NCI-H226 (cell line): ENCODE measurements at places on chromosomes 7 and 10.
A peak's percentile ranks its signal among the peaks of the same experiment; 100 is the strongest.

- peak; percentile 73 for DNase-seq
Observed at GRCh38 chr10:119896061-119896655, 3.6 kb downstream of the SEC23IP start.

DNA sequence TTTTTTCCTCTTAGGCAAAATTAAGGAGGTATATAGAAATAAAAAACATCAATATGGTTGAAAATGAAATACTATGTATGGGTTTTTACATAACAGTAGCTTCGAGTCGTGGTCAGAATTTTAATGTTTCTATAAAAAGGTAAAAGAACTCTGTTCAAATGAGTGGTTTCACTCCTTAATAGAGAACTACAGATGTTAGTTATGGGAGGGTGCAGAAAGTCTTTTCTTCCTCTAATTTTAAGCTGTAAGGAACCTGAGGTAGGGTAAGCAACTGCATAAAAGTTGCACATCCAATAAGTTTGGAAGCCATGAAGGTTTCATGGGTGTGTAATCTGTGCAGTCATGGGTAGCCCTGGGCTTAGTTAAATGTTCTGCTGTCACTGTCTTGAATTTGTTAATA is 141.3 kb downstream of the SUGCT start:
- no peak for DNase-seq

DNA sequence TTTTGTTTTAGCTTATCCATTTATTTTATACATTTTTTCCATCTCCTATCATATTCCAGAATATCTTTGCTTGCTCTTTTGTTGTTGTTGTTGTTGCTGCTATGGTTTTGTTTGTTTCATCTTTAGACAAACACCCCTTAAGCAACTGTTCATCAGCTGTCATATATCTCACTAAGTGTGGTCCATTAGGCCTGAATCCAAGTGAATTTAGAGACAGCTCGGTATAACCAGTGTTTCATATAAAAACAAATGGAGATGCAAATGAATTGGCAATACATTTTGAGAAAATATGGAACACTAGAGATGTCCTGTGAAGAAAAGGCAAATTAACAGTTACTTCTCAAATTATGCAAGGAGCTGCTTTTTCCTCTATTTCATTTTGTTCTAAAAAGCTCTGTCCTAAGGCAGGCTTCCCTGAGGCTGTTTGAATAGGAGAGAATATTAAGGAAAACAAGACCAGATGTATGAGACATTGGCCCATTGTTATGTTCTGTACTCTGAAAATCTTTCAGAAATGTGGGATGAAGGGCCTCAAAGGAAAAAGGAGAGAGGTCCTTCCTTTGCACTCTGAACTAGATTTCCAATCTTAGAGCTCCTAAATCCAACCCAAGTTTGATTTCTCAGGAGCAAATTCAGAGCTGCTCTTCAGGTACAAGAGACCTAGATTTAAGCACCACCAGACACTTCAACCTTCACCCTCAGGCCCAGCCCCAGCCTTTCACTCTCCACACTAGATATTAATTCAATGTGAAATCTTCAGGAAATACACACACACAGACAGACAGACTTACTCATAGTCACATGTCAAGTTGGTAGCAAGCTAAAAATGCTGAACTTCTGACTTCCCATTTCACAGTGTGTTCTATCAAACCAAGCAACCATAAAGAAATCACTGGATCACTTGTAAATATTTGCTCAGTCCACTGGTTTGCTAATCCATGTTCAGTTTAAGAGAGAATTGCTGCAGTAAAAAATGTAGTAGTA is 5.4 kb downstream of the TFEC start:
- peak; percentile 18 for DNase-seq

GRCh38 chr10:35289198-35289597 is 47.1 kb upstream of the CCNY start:
- DNase-seq: no peak

DNA sequence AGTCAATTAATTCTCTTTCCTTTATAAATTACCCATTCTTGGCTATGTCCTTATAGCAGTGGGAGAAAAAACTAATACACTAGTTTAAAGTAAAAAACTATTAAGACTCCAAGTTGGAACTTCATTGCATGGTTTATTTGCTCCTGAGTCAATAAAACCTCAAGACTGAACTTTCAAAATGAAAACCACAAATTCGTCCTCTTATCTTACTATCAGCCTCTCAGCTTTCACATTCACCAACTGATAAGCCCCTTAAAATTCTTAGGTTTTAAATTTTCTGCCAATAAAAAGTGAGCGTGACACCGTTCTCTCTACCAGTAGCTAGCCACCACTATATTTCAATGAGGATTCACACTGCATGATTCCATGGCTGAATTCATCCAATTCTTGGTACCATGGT is 346.4 kb upstream of the NPSR1 start:
- peak; percentile 16 for DNase-seq

DNA sequence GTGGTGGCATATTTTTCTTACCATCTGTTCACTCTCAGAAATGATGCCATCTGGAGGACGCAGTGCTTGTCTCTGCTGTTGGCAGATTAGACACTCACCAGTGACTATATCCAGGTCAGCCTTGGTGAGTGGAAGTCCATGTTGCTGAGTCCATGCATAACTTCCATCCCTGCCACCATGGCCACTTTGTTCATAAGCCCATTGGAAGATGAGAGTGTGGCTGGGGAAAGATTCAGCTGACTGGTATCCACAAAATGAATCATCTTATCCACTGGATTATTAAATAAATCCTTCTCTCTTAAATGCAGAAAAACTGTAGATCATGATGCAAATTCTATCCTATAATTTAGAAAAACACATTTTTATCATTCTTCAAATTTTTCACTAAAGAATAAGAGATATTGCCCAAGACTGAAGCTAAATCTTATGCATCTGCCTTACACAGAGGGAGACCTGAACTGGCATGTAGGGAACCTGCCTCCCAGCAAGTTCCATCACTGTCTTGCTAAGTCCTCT is 726.9 kb downstream of the TNS3 start:
- peak; percentile 6 for DNase-seq

GRCh38 chr7:55556031-55556430 is 16.3 kb downstream of the VOPP1 start:
- DNase-seq: no peak

GRCh38 chr10:55858730-55859129 is 502.3 kb downstream of the ZWINT start:
- DNase-seq: no peak

DNA sequence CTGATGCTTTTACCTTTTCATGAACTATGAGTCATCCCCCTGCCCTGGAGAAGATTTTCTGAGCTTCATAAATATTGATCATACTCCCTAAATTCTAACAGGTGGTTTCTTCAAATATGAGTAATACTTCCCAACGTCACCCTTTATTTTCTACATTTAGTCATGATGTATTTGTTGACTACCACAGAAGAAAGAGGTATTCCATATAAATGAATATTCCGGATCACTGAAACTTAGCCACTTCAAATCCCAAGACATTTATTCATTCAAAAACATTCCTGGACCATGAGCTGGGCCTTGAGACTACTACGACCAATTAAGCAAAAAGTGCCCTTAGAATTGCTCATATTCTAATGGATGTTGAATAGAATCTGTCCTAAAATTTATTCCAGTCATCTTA is 395.8 kb upstream of the NPVF start:
- DNase-seq: no peak

- no peak for DNase-seq
Observed at GRCh38 chr10:128130051-128130450, 3.8 kb upstream of the MKI67 start.

DNA sequence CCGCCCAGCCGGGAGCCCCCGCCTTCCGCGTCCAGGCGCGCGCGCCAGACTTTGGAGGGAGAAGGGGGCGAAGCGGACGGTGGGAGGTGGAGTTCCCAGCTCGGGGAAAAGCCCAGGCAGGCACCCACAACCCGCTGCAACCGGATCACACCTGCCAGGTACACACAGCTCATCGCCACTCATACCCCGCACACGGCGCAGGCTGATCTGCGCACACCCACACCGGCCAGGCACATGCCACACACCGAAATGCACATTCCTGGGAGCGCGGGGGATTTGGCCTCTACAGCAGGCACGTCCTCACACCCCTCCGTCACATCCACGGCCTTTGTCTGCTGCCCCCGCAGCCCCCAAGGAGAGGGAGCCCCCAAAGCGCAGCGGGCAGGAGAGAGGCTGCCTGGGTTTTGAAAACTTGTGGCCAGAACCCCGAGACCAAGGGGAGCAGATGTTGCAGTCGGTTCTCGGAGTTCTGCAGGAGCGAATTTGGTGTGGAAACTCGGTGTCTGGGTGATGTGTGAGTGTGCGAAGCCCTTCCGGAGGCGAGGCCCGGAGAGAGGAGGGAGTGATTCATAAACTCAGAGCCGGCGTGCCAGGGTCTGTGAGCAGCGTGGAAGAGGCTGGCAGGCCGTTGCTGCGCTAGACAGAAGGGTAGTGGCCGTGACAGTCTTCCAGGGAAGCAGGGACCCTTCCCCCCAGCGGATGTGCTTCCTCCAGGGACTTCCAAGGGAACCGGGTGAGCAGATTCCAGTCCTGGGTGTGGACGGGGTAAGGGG is 734 bp downstream of the CHST3 start:
- peak; percentile 66 for DNase-seq

GRCh38 chr10:132056663-132057062 is 9.1 kb upstream of the JAKMIP3 start:
- no peak for DNase-seq

DNA sequence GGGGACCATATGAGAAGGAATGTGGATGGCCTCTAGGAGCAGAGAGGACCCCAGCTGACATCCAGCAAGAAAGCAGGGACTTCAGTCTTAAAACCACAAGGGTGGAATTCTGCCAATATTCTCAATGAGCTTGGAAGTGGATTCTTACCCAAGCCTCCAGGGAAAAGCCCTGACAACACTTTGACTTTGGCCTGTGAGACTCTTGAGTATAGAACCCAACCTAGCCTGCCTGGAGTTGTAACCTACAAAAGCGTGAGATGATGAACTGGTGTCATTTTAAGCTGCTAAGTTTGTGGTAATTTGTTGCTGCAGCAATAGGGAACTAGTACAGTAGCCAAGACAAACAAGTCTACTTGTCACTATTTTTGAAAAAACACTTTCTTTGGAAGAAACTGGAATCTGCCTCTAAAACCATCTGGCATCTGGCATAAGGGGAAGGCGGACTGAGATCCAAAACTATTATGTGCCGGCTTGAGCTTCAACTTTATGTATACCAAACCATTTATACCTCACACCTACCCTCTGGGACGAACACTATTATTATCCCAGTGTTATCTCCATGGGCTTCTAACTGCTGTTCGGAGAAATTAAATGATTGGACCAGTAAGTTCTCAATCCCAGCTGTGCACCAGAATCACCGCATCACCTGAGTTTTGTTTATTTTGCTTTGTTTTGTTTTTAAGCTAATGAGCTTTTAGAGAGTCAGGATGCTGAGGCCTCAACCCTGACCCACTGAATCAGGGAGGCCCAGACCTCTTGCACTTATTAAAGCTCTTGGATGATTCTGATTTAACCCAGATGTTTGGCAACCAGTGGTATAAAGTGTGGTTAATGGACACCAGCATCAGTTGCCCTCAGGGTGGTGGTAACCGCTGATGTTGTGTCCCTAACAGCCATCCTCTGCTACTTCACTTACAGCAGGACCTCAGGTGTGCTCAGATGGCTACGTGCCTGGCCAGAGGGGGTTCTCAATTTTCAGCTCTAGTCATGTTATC is 83.0 kb downstream of the C1GALT1 start:
- peak; percentile 21 for DNase-seq

DNA sequence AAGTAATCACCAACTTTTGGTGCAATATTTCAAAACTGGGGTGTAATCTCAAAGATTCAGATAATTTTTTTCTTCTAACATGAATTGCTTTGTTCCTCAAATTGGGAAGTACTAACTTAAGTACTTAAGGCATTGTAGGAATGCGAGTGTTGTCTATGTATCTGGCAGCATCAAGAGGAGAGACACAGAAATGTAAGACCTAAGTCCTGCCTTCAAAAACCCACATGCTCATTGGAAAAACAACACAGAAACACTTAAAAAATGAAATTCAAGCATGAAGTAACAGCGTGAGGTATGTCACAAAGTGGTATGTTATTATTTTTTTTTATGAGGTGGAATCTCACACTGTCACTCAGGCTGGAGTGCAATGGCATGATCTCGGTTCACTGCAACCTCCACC is 288.5 kb downstream of the ZEB1 start:
- DNase-seq: no peak

GRCh38 chr7:92625617-92626016 is 35.4 kb upstream of the FAM133B start:
- peak; percentile 31 for DNase-seq

DNA sequence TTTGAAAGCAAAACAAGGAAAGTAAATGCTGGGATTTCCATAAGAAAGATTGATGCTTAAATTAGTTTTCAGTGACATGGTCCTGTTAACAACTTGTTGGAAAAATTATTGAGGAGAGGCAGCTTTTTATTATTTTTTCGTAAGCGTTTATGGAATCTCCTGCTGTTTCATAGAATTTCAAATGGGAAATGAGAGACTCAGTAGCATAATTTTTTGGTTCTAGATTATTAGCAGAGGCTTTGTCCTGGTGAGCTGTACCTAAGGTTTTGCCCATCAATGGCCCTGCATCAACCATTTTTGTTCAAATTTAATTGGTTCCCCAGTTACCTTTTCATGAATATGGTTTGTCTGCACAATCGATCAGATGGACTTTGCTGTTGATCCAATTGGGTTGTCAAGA is 205.7 kb downstream of the BMPER start:
- no peak for DNase-seq

GRCh38 chr7:135177028-135177696 is 6.7 kb upstream of the CYREN start:
- DNase-seq: peak; percentile 25

DNA sequence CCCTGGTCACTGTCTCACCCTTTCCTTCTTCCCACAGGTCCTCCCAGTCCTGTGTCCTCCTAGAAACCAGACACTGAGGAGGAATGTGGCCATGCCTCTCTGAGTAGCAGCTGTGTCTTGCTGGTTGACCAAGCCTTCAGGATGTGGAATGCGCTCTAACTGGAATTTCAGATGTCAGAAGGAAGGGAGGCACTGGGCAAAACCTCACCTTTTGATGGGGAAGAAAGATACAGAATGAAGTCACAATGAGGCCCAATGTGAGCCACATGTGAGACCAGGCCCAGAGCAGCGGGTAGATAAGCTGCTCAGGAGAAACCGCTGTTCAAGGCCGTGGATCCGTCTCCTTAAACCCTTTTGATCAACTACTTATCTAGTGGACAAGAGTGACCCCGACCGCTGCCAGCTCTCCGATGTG is 54.8 kb upstream of the ECHDC3 start:
- no peak for DNase-seq

GRCh38 chr10:86071758-86072157 is 294.8 kb downstream of the GRID1 start:
- DNase-seq: no peak

GRCh38 chr7:152095771-152096170 is 70.3 kb downstream of the GALNT11 start:
- no peak for DNase-seq

DNA sequence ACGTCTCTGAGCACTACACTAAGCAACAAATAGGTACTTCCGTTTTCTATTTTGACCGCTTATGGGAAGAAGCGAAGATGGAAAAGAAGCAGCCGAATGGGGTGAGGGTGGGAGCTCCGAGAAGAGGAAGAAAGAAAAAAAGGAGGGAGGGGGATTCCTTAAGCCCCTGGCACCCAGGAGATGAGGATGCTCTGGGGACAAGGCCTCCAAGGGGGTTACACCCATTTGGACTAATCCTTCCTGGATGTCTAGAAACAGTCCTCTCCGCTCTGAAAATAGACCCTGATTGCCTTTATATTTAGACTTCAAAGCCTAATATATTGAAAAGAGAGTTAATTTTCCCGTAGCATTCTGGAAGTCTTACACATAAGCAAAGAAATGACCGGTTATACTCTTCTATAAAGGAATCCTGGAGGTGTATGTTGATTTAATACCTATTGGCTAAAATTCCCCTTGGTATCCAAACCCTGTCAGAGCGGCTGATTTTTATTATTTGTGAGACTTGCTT is 676 bp upstream of the HTR7 start:
- no peak for DNase-seq
